Activated CD4-positive, CD25-positive, alpha-beta regulatory T cell treated with anti-CD3 and anti-CD28 coated beads, Interleukin-2, amount 50 U/mL, for 72 hours (primary cell): ENCODE measurements at places on chromosomes 4 and X.

DNA sequence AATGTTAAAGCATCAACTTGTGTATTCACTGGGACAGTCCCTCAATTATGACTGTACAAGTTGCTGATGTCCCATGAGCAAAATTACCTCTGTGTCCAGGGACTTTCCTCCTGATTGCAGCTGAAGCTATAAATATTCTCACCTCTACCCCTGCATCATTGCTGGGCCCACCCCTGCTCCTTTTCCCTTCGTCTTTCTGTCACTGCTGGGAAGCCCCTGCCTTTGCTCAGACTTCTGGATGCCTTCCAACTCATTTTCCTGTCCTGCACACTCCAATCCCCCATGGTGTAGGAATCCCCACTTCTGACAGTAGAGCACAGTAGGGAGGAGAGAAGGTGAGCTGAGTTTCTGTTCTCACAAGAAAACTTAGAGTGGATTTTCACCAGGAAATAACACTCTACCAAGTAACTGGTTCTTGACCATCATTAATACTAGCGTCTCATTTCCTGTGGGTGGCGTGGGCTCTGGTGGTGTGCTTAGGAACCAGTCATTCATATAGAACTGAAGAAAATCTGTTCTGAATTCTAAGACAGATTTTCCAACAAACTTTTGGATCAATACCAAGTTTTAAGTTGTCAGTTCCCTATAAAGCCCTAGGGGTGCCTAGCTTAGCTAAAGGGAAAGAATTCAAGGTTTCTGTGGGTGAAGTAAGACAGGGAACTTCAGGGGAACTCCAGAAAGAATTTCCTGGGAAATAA is 136.2 kb upstream of the MED14 start:
- no peak for DNase-seq

DNA sequence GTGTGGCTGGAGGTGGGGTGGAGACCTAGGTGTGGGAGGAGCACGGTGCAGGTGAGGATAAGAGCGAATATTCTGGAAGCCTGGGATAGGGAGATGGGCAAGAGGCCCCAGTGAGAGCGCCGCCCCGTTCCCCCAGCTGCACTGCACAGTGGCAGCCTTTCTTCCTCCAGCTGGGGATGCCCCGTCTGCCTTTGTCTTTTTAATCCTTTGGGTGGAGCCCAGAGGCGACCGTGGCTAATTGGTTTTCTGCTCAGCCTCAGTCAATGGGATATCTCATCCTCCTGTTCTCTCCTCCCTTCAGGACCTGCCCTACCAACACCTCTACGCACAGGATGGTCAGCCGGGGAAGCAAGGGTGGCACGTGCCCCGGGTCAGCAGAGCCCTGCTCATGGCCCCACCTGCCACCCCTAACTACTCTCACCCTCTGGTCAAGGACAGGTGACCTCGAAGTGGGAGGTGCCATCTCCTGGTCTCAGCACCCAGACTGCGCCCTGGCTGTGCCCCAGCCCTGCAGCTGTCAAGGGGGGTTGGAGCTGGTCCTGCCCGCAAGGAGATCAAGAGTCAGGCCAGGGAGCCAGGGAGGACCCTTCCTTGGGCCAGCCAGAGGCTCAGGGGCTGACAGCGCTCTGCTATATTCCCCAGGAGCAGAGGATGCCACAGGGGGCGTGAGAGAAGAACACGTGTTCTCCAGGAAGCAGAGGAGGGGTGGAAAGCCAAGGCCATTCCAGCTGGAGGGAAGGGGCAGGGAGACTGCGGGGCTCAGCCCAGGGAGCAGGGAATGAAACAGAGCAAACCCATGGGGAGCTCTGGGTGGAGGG is 64.0 kb downstream of the ADRA2C start:
- DNase-seq, result no peak

DNA sequence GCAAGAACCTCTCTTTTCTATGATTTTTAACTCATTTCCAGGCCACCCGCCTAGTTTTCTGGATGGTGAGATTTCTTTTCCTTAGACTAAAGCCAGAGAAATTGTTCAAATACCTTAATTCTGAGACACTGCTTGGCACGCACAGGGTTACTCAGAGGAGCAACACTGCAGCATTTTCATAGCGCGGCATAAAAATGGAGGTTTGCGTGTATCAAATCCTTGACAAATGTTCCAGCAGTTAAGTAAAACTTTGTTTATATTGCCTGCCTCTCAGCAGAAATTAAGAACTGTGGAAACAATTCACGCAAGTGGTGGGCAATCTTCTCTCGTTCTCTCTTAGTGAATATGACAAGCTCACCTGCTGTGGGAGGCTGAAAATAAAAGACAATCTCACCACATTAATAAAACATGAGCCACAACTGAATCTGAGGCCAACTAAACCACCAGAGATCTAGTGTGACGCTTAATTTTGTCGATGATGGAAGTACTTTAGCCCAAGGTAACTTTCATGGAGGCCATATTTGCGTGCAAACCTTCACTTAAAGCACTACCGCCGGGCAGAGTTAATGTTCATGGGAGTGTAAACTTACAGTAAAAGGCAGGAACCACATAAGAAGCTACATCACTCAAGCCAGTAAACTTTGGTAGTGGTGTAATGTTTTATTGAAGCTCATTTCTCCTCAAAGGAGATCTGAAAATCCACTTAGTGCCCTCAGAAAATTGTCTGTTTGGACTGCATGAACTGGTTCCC is 894.8 kb upstream of the EPHA5 start:
- no peak for DNase-seq

GRCh38 chrX:1500701-1501624 is 36.0 kb downstream of the P2RY8 start:
- DNase-seq, result peak; percentile 32

GRCh38 chr4:13705521-13706041 is 78.1 kb upstream of the BOD1L1 start:
- DNase-seq, result no peak

DNA sequence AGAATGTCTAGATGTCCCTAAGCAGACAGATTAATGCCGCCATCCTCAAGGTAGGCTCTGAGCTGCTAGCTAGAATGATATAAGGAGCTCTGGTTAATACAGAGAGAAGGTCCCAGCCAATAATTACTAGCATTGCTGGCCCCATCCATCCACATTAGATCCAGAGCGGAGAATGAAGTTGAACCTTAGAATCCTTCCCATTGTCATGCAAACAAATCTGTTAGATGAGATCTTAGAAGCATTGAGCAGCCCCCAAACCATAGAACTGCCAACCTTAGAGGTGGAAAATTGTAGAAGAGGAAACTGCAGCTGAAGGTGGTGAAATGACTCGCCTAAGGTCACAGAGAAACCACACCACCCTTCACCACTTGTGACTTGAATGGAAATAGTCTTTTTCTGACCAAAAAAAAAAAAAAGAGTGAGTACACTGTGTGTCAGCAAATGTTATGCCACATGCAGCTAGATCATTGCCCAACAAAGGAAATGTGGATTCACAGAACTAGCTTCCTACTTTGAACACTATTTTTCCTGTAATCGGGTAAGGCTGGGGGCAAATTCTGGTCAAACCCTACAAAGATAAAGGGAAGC is 162.1 kb downstream of the SMIM20 start:
- no peak for DNase-seq

GRCh38 chrX:68912113-68912512 is 83.3 kb downstream of the EFNB1 start:
- no peak for DNase-seq

- DNase-seq, result no peak
Observed at GRCh38 chr4:29467044-29467717, 1253.0 kb upstream of the PCDH7 start.

- DNase-seq, result no peak
Observed at GRCh38 chr4:10737337-10737736, 52.8 kb upstream of the CLNK start.

GRCh38 chrX:115561605-115562479 is 868 bp downstream of the PLS3 start:
- no peak for DNase-seq

- no peak for DNase-seq
Observed at GRCh38 chr4:76256032-76256431, 4.5 kb downstream of the FAM47E start.

DNA sequence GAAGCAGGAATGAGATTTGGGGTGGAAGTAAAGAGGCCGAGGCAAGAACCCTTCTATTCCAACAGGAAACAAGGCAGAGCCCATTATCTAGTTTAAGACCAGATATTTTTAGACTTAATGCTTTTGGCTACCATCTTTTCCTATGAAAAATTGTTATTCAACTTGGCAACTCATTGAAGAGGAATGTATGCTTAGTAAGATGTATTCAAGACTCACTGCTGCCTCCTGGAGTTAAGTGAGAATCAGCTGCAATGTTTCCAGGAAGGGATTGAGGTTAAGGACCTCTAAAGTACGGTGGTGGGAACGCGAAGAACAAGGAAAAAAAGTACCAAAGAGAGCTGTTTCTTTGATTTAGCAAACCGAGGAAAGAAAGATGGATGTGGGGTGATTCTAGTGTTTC is 89.1 kb downstream of the RAPGEF2 start:
- DNase-seq, result no peak

DNA sequence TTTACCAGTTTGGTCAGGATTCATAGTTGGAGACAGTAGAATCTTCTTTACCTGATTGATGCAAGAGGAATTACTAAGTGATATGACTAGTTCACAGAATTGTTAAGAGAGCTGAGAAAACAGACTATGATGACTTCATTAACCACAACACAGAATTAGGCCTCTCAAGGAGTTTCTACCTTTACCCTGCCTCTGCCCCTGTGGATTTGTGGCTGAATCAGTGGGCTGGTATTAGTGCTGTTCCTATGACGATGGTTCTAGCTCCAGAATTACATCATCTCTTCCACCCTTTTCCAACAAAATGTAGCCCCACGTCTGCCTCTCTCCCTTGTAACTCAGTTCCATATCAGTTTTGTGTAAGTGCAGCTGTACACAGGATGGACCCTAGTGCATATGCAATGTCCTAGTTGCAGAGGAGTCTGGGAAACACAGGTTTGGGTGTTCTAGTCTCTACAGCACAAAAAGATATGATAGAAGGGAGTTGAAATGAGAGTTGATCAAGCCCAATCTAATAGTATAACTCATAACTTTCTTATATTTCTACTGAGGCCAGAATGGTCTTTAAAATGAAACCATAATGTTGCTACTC is 99.3 kb downstream of the ANXA5 start:
- DNase-seq, result no peak

GRCh38 chr4:150176547-150176946 is 98.3 kb downstream of the DCLK2 start:
- no peak for DNase-seq

GRCh38 chrX:115549008-115549407 is 12.0 kb upstream of the PLS3 start:
- no peak for DNase-seq

DNA sequence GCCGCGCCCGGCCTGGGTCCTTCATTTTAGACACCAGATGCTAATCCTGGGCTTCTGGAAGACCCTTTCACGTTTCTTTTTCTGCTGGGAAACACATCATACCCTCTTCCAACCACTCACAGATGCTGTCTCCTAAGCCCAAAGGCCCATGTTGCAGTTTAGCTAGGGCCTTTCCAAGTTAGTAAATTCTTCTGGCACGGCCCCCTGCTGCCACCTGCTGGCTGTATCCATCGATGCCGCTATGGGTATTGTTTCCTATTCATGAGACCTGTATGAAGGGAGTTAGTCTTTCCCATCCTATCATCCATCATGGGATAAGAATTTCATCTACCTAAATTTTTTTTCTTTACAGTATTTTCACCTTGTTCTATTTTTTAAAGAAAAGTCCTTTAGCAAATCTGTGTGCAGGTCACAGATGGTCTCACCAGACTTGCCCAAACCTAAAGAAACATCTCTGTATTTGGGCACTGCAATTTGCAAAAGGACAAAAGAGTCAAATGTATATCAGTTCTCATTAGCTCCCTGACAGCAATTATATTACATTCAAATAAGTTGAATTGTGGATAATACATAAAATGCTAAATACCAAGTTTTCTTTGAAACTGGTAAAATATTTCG is 37.8 kb upstream of the SLC9A7 start:
- peak; percentile 73 for DNase-seq

DNA sequence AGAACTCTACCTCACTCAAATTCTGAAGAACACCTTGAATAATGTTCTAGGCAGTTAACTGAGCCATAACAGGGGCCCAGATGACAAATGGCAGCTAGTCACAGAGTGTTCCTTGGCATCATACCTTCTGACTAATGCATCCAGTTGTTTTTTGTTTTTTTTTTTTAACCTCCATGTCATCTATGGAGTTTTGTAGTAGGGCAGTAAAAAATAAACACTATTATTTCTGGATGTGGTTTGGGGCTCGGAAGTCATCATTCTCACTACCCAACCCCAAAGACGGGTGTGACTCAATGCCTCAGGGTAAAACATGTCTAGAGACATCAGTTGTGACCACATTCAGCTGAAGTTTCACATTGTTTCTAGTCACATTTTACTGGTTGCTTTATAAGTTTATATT is 31.2 kb upstream of the MCF2 start:
- no peak for DNase-seq

DNA sequence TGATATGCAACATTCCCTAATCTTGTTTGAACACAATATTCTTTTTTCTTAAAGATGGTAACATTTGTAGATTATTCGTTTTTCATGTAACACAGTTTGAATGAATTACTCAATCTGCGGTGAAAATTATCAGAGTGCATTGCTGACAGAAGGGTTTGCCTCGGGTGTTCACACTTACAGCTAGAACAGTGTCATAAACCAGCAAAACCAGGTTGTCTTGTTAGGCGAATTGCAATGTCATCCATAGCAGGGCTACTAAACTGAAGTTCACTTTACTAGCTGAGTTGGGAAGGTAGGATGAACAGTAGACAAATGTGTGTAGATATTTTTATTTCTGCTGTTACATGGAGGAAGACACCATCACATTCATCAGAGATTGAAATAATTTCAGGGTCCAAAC is 98.9 kb downstream of the SLC39A8 start:
- no peak for DNase-seq

DNA sequence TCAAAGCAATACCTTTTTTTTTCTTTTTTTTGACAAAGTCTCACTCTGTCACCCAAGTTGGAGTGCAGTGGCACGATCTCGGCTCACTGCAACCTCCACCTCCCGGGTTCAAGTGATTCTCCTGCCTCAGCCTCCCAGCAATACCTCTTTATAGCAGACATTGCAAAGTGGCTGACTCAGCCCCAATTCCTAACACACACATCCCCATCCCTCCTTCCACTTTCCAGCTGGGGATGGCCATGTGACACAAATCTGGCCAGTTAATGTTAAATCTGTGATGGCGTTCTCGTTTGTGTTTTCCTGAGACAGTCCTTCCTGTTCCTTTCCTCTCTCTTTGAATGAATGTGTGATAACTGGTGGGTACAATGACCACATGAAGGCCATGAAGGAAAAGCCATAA is 276.2 kb upstream of the KLF3 start:
- DNase-seq, result no peak
